ENCODE measurements at places on chromosomes 2 and 18.

DNA sequence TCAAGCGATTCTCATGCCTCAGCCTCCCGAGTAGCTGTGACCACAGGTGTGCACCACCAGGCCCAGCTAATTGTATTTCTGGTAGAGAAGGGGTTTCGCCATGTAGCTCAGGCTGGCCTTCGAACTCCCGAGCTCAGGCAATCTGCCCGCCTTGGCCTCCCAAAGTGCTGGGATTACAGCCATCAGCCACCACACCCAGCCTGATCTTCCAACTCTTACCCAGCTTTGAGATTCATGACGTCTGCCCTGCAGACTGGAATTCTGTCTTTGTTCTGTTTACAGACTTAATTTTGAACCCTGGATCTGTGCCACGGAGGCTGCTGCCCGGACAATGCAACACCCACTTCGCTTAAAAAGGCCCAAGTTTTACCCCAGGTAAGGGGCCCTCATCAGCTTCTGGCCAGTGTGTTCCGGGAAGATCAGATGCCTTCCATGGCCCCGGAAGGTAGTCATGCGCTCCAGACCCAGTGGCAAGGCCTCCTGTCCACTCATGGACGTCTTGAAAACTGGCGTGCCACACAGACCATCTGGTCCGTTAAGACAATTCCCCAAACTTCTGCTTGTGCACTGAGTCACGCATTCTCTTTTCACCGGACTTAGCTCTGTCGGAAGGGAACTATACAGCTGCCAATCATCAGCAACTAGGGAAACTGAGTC, 5.5 kb downstream of the PXDN start:
- no peak for DNase-seq

GRCh38 chr2:200026332-200027230, 71.2 kb downstream of the MAIP1 start:
- no peak for DNase-seq

- DNase-seq, result no peak
These were observed 39.1 kb downstream of the COPS8 start for GRCh38 chr2:237124820-237125219.

DNA sequence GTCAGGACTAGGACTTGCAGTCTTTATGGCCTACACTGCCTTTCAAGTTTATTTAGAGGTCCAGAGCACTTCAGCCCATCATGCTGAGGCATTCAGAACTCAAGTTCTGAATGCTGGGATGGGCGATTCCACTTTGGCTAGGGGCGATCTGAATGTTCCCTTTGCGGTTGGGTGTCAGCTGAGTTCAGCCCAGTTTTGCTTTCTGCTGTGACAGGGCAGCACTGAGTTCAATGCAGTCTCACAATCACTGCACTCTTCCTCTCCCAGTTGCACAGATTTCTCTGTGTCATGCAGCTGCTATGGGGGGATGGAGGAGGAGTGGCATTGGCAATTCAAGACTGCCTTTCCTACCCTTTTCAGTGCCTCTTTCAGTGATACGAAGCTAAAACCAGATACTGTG, 1232.0 kb upstream of the FAM98A start:
- no peak for DNase-seq

DNA sequence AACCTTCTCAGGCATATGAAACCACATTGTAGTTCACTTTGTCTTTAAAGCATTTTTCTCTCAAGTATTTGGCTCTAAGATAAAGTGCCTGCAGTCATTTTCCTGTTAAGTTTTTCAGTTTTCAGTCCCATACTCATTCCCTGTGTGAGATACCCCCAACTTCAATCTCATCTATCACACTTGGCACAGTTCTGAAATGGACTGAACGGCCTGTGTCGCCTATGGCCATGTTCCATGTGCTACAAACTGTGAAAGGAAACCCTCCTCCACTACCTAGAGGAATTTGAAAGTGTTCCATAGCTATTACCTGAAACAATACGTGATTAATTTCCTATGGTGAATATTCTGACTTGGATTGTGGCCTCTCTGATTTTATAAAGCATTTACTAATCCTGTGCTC, 319.1 kb downstream of the CTNNA2 start:
- DNase-seq, result no peak

GRCh38 chr2:113092864-113093612, 25.3 kb downstream of the IL1F10 start:
- no peak for DNase-seq

DNA sequence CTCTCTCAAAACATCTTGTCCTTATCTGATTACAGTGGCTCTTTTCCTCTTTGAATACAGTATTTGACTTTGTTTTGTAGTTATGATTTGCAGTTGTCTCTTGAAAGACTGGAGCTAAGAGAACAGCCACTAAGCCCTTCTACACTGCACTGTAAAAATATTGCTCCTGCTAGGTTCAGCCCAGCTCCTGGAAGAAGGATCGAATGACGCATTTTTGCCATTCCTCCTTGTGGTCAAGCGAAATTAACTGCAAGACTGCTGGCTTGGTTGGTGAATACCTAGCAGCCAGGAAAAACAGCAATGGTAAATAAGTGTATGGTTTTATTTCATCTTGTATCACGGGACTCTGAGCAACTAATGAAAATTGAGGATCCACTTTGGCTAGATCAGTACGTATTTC, 407.8 kb upstream of the CDH2 start:
- DNase-seq, result no peak

DNA sequence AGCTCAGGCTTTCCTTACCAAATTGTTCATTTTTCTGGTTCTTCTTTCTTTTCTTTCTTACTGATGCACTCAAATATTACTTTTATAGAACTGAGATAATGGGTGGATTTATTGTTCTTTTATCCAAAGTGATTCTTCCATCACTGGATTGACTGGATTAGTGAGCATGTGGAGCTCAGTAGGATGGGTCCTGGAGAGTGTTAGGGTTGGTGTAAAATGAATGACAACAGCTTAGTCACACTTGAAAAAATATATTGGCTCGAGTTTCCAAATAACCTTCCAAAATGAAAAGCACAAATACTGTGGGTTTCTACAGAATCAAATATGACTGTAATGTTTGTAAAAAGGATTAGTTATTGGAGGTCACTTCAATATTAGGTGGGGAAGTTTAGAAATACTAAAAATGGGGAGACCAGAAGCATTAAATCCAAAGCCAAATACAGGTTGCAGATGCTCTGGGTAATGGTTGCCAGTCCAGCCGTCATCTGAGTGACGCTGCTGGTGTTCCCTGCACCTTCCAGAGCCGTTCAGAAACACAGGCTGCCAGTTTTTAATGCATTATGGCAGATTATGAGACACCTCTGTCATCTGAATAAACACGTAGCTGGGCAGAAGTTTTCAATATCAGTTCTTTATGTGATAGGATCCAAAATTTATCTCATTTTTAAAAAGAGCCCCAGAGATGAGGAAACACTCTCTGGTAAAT, 294.8 kb upstream of the NRP2 start:
- DNase-seq, result no peak

- peak; percentile 7 for DNase-seq
These were observed 212.9 kb downstream of the CYP26B1 start for GRCh38 chr2:71934595-71935261.

GRCh38 chr2:224837558-224837957, 121.4 kb upstream of the CCDC195 start:
- no peak for DNase-seq

DNA sequence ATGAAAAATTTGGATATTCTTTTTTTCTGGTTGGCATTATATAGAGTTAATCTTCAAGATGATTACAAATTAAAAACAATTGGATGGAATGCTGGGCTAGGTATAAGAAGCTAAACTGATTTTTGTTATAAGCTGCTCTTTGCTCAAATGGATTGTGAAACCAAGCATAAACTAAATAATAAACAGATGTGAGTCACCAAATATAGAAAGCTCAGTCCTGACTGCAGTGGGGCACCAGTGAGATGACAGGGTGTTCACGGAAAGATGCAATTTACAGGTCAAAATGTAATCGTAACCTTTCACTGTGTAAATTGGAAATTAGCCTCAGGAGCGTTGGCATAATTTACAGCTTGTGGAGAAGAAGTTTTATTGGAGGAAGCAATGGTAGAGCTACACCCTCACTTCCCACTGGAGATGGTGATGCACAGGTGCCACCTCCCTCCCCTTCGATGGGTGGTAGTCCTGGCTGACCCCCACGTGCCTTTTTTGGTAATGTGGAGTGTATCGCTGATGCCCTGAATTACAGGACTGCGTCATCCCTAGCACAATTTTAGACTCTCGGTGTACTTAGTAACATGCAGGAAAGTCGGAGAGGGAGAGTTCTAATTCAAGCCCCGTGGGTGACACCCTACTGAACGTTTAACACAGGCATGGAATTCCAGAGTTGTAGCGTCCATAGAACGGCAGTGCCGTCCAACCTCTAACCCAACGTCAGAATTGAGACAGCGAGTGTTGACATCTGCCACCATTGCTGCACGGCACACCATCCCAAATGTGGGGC, 73.9 kb upstream of the NFATC1 start:
- no peak for DNase-seq

DNA sequence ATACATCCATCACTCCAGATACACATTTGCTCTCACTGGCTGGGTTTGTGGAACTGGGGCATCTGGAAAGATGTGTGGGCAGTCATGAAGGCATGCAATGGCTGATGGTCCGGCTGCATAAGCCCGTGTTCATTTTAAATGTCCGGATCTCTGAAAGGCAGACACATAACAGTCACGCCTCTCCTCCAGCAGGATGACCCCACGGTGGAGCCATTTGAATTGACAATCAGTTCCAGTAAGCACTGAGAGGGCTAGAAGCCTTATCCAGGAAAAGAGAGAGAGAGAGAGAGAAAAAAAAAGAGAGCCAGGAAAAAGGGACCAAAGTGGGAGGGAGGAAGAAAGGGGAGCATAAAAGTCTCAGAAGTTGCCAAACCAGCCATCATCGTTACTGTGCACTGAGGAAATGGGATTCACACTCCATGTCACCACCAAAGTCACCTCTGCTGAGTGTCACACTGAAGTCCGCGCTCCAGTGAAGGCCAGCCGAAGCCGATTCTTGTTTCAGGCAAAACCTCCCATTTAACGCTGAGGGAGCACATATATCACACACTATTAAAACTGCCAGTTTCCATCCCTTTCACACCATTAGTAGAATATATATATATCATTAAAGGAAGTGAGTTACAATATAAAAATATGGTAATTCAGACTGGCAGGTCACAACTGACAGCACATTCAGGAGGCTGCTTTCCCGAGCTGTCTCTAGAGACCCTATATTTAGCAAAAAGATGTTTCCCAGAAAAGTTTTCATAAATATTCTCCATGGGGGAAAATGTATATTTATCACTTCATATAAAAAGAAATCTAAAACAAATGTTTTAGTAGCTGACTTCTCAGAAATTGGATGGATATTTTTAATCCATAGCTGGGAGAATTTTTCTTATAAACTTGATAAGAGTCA, 142.0 kb downstream of the ACTR3 start:
- DNase-seq, result no peak

DNA sequence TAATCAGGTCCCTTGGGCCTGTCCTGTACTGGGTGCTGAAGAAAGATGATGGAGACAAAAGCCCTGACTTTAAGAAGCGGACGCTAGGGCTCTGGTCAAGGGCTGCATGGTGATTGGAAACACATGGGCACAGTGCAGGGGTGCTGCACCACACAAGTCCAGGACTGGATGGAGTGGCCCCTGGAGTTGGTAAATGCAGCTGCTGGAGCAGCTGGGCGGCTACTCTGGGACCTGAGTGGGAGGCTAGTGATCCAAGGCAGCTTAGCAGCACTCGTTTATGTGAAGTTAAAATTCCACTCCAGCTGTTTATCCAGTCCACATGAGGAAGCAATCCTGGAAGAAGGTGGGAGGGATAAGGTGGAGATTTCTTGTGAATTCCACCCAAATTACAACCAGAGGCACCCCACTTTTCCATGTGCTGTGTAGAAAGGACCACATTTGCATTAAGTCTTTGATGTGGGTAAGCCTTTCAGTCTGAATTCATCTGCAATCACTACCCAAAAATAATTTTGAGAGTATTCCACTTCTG, 24.9 kb downstream of the MERTK start:
- no peak for DNase-seq

- no peak for DNase-seq
These were observed 121.8 kb downstream of the CTIF start for GRCh38 chr18:48660346-48661228.

DNA sequence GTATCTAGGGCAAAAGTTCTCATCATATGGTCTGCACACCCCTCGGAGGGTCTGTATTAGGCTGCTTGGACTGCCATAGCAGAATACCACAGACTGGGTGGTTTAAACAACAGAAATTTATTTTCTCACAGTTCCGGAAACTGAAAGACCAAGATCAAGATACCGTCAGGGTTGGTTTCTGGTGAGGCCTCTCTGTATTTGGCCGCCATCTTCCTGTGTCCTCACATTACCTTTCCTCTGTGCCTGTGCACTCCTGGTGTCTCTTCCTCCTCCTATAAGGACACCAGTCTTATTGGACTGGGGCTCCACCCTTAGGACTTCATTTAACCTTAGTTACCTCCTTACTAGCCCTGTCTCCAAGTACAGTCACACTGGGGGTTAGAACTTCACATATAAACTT, 132.5 kb downstream of the NCOA1 start:
- DNase-seq, result no peak

DNA sequence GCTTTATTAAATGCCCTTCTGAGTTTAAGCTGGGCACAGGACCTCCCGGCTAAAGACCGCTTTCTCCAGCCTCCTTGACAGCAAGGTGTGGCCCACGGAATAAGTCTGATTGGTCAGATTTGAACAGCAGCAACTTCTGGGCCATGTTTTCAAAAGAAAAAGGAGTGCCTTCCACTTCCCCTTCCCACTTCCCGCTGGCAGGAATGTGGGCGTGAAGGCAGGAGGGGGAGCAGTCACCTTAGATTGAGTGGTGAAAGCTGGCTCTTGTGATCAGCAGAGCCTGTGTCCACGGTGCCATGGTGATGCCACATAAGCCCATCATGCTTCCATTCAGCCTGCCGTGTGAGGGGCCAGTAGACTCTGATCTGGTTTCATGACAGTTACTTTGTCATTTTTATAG, 136.6 kb upstream of the GLI2 start:
- no peak for DNase-seq

DNA sequence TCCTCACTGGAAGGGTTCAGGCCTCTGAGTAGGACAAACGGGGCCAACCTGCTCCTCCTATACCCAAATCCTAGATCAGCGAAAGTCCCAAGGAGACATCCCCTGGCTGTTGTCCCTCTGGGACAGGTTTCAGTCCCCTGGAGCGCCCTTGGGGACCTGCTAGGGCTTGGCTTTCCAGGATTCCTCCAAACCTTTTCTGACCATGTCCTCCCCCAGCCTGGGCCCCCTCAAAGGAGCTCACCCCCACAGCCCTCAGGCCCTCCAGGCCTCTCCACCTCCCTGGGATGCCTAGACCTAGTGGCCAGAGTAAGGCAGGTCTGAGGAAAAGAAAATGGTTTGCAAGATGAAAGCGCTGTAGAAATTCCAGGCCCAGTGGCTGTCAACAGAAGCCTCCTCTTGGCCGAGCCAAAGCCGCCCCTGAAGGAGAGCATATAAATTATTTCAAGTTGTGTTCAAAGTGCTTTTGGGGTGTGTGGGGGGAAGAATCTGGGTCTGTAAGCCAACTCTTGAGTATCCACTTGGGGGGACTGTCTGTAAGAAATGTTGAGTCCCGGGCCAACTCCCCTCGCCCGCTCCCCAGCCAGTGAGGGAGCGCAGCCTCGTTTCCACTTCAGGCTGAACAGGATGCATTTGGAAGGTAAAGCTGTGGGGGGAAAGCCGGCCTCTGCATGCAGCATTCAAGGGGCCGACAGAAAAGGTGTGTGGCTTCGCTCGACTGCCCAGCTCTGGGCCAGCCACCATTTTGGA, 158.6 kb downstream of the DYSF start:
- no peak for DNase-seq
